Upper lobe of left lung (tissue), 6 donors: ENCODE measurements at places on chromosomes 12 and 14. TPM values are rescaled to one million over a fixed set of nuclear protein-coding genes. Genes with fewer than 3 reads are reported as not detected.

GRCh38 chr12:117686911-117687377, 281.8 kb downstream of the KSR2 start:
- no peaks in the 10 kb centered on the region for H3K36me3 ChIP-seq
- H3K27me3 ChIP-seq: no peaks in the 10 kb centered on the region
- no peak overlapping the region for H3K27ac ChIP-seq

Gene VRTN
- total RNA-seq: not detected

Gene TMCC3
- total RNA-seq: 9.7 TPM

DNA sequence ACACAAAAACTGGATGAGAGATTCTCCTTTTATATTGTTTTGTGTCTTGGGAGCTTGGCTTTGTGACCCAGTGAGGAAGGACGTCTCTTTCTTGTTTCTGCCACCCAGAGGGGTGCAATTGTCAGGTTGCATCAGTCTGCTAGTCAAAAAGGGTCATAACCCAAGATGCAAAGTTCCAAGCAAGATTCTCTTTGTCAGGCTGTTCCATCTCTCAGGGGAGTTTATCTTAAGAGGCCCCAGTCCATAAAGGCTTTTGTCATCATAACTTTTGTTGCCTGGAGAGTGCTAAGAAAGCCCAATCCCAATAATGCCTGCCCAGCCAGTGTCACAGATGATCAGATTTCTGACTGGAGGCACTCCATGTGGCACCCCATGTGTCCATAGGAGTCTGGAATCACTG, 444.9 kb downstream of the TRHDE start:
- no peak overlapping the region for H3K27ac ChIP-seq
- no peaks in the 10 kb centered on the region for H3K27me3 ChIP-seq
- H3K4me3 ChIP-seq: no peak overlapping the region

GRCh38 chr12:104410786-104411185, 46.0 kb upstream of the CHST11 start:
- H3K27ac ChIP-seq: no peak overlapping the region
- no peaks in the 10 kb centered on the region for H3K4me1 ChIP-seq
- H3K36me3 ChIP-seq: no peaks in the 10 kb centered on the region
- H3K27me3 ChIP-seq: no peaks in the 10 kb centered on the region

GRCh38 chr12:130026608-130027176, 122.9 kb upstream of the TMEM132D start:
- H3K36me3 ChIP-seq: no peaks in the 10 kb centered on the region
- no peaks in the 10 kb centered on the region for H3K27me3 ChIP-seq
- no peak overlapping the region for H3K27ac ChIP-seq
- no peak for DNase-seq

DNA sequence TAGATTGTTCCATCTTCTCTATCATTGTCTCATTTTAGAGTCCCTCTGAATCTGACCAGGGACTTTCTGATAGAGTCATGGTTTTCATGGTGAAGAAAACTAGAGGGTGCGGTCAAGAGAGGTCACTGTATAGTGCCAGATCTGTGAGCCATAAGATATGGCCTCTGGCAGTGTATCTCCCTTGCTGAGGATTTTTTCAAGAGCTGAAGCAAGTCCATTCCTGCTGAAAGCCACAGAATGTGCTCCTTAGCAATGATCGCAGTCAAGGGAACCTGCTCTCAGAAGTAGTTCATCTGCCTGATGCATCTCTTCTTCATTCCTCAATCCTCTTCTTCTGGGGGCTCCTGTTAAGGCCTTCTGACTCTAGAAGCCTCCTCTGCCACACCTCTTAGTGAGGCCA, 405.2 kb downstream of the EGLN3 start:
- H3K27me3 ChIP-seq: no peaks in the 10 kb centered on the region
- H3K36me3 ChIP-seq: no peaks in the 10 kb centered on the region
- no peak overlapping the region for H3K4me3 ChIP-seq
- H3K4me1 ChIP-seq: no peaks in the 10 kb centered on the region
- no peak for DNase-seq
- H3K27ac ChIP-seq: no peak overlapping the region

DNA sequence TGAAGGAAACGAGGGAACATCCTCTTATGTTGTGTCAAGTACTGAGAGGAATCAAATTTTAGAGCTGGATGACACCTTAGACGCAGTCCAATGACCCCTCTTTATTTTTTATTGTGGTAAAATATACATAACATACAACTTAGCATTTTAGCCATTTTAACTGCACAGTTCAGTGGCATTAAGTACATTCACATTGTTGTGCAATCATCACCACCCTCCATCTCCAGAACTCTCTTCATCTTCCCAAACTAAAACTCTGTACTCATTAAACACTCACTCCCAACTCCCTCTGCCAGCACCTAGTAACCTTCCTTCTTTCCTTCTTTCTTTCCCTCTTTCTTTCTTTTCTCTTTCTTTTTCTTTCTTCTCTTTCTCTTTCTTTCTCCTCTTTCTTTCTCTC, 97.2 kb upstream of the SLC24A4 start:
- no peak overlapping the region for H3K27ac ChIP-seq
- H3K36me3 ChIP-seq: no peaks in the 10 kb centered on the region
- DNase-seq: no peak
- no peaks in the 10 kb centered on the region for H3K27me3 ChIP-seq
- H3K4me1 ChIP-seq: no peaks in the 10 kb centered on the region

Gene ERG28
- total RNA-seq: 36.0 TPM

Gene APOLD1
- total RNA-seq: 36.5 TPM

DNA sequence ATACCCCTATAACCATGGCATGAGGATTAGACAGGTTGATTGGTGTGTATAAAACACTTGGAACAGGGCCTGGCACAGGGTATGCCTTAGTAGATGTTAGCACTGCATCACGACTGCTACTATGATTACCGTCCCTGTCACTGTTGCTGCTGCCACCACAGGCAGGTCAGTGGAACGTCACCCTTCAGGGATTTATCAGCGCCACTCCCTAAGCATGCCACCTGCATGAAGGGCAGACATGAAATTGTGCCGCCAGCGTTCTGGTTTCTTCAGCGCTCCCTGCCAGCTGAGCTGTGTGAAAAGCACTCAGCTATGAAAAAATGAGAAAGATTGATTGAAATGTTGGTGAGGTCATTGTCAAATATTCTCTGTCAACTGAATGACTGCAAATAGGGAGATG, 477.0 kb downstream of the DPF3 start:
- H3K36me3 ChIP-seq: no peaks in the 10 kb centered on the region
- H3K4me1 ChIP-seq: no peaks in the 10 kb centered on the region
- no peak for DNase-seq
- no peak overlapping the region for H3K27ac ChIP-seq
- H3K27me3 ChIP-seq: no peaks in the 10 kb centered on the region

Gene PLEK2
- total RNA-seq: 3.8 TPM

- H3K27ac ChIP-seq: peak overlapping the region; percentile 95
- H3K4me3 ChIP-seq: peak overlapping the region; percentile 62
- peak; percentile 39 for DNase-seq
- no peaks in the 10 kb centered on the region for H3K27me3 ChIP-seq
- H3K4me1 ChIP-seq: peaks cover 58% of the 10 kb centered on the region
- peaks cover 40% of the 10 kb centered on the region for H3K36me3 ChIP-seq
Observed at GRCh38 chr12:56160193-56160763, 2.1 kb downstream of the MYL6 start.
